Iris pigment epithelial cell (primary cell): ENCODE measurements at places on chromosomes 13 and 19.

DNA sequence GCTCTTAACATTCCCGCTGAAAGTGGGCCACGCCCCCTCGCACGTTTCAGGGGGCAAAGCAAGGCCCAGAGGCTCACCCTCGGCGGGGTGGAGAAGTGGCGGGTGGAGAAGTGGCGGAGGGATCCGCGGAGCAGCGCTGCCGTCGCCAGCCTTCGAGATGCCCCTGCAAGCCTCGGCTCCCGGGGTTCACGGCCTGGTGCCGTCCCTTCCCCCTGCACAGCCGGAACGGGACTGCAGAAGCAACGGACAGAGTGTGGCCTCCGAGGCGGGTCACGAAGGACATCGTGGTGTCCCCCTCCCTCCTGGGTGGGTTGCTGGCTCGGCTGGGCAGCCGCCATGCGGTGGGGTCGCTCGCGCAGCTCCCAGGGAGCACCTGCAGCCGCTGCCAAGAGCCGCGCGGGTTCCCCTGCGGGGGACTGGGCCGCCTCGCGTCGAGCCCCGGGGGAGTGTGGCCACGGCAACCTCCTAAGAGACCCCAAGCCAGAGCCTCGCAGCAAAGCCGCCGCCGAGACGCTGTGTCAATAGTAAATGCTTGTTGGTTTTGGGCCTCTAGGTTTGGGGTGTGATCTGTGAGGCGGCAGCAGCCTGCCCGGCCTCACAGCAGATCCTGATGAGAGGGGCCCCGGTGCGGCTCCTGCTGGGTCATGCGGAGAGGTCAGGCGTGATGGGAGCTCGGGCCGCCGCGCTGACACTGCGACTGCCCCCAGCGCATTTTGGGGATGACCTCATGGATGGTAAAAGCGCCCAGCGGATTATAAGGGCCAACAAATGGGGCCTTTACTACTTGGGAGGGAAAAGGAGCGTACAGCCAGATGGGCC lies 5.5 kb downstream of the TPGS1 start:
- DNase-seq = no peak

GRCh38 chr19:34560229-34560628 lies 78.7 kb downstream of the WTIP start:
- no peak for DNase-seq

- peak; percentile 25 for DNase-seq
These were observed 458.1 kb upstream of the ARGLU1 start for GRCh38 chr13:107025991-107026390.

GRCh38 chr19:33208371-33208895 lies 14.3 kb downstream of the LRP3 start:
- no peak for DNase-seq

DNA sequence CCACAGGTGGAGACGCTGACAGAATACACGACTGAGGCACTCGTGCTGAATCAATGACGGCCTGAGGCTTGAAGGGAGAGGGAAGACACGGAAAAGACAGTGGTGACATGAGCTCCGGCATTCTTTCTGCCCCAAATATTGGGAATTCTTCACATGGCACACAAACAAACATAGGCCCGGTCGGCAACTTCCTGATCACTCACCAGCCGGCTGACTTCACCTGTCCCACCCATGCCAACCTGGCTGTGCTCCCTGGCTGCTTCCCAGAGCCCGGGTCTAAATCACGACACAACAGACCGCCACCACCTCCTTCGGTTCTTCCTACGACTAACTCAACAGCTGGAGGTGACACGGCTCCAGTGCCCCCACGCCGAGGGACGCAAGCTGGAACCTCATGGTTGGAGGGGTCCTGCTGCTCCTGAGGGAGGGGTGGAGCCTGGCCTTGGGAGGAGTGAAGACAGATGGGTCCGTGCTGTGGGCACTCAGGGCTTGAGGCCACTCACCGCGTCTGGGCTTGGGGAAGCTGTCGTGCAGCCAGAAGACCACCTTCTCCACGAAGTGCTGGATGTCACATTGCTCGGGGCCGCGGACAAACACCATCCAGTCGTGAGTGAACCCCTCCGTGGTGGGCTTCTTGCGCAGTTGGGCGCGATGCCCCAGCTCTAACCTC lies 9.6 kb downstream of the MLLT1 start:
- no peak for DNase-seq

DNA sequence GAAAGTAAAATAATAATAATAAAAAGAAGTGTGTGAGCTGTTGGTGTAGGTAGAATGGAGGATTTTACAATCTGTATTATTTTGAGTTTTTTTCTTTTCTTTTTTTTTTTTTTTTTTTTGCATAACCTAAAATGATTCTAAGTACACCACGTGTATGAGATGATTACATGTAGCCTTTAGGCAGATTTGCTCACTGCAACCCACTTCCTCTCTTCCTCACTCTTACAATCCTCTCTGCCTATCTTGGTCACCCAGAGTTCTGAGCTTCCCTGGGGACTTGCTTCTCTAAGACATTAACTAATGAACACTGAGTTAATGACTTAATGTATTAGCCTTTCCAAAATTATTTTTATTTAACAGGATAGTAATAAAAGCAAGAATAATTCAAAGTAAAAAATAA lies 1169.6 kb downstream of the EFNB2 start:
- no peak for DNase-seq

GRCh38 chr13:34224877-34225276 lies 406.9 kb downstream of the RFC3 start:
- DNase-seq = no peak
